IMR-90 (cell line): ENCODE measurements at places on chromosomes 2 and 18. TPM values are rescaled to one million over a fixed set of nuclear protein-coding genes. Genes with fewer than 3 reads are reported as not detected.

The GKN2 gene
- total RNA-seq: not detected in 2 replicates

- no peak for DNase-seq
These were observed 760.0 kb downstream of the METTL4 start for GRCh38 chr18:1811282-1811681.

DNA sequence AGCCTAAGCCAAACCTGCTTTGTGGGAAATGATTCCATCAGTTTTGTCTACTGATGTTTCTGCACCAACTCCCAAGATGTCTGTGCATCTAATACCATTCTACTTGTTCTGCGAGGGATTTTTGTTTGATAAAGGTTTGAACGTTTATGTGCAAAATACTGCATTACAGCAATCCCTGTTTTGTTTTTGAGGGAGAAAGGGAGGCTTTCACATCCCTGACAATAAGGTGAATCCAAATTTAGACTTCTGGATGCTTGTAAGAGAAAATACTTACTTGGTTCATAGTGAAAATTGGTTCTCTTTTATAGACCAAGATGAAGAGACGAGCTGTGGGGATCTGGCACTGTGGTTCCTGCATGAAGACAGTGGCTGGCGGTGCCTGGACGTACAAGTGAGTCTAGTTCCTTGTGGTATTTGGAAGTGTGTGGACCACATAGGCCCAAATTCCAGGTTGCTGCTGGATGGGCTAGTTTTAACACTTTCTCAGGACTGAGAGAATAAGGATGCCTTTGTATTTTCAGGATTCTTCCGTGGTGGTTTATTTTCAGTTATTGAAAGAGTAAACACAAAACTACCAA is 1.1 kb downstream of the RPL37A start:
- DNase-seq: peak; percentile 19

DNA sequence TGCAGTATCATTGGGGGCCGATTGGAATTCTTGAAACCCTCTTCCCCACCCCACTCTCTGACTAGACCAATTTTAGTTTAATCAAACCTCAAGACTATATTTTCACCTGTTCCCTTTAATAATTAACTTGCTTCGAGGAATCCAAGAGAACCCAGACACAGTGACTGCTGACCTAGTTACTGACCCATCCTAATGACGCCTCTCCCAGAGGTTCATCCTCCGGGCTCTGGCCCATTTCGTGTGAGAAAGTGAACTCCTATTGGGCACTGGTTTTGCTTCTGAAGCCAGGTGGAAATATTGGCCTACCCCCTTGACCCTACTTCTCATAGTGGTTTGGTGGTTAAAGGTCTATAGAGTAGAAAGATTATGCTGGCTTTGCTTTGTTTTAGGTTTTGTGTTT is 39.9 kb downstream of the RPL37A start:
- no peak for DNase-seq

DNA sequence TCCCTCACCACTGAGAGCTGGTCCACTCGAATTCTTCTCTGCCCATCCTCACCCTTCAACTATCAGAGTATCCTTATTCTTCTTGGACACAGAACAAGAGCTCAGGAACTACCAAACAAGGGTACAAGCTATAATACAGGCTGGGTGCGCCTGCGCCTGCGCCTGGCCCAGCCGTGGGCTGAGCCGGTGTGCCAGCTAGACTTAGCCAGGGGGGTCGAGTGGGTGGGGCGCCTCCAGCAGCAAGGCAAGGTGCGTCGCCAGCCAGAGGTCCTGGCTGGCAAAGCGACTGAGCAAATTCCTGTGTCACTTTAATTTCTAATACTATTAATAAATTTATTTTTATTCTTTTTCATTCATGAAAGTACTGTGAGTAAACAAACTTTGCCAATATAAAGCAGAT is 1072.6 kb upstream of the PIK3C3 start:
- no peak for DNase-seq

GRCh38 chr18:12422936-12423335 is 15.2 kb downstream of the PRELID3A start:
- no peak for DNase-seq

- DNase-seq: no peak
These were observed 13.7 kb downstream of the BUB1 start for GRCh38 chr2:110664135-110664534.

- DNase-seq: no peak
These were observed 134.1 kb downstream of the COPS8 start for GRCh38 chr2:237219826-237220225.

The RAX gene
- total RNA-seq: not detected in 2 replicates

DNA sequence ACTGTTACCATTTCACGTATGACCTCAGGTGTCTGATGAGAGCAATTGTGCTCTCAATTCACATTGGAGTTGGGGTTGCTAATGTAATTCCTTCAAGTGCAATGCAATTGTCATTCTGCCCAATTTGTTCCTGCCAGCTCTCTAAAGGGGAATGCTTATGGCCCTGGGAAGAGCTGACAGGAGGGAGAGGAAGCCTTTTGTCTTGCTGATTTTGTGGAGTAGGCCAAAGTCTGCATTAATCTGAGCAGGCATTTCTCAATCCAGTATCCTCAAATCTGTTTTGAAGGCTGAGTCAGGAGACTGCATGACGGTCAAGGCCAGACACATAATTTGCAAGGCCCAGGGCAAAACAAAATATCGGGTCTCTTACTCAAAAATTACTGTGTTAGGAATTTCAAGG is 326.4 kb upstream of the SPHKAP start:
- DNase-seq: no peak

- peak; percentile 86 for DNase-seq
These were observed 53.0 kb upstream of the CCDC150 start for GRCh38 chr2:196586511-196586991.

- peak; percentile 93 for DNase-seq
These were observed 149.5 kb downstream of the CCBE1 start for GRCh38 chr18:59547581-59548182.

DNA sequence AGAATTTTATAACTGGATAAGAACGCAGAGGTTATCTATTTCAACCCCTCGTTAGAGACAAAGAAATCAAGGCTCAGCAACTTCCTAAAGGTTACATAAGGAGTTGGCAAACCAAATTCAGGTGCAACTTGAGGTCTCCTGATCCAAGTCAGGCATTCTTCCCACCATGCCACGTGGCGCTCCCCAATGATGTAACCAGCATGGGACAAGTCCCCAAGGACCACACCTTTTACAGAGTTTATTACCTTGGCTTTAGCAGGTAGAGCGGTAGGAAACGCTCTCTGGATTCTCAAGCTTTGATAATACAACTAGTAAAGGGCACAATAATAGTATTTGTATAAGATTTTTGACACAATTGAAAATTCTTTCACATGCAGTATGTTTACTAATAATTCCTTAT is 26.7 kb upstream of the MBOAT2 start:
- no peak for DNase-seq

The ACTG2 gene
- total RNA-seq: 349 and 523 TPM in 2 replicates

- peak; percentile 85 for DNase-seq
These were observed 8.3 kb downstream of the TM4SF20 start for GRCh38 chr2:227370791-227371312.

The CYP1B1 gene
- total RNA-seq: 1.1 and 1.9 TPM in 2 replicates

The SLC19A3 gene
- under 0.01 TPM in 1 of 2 replicates, not detected in the other for total RNA-seq

The SERPINB3 gene
- total RNA-seq: not detected in 2 replicates

DNA sequence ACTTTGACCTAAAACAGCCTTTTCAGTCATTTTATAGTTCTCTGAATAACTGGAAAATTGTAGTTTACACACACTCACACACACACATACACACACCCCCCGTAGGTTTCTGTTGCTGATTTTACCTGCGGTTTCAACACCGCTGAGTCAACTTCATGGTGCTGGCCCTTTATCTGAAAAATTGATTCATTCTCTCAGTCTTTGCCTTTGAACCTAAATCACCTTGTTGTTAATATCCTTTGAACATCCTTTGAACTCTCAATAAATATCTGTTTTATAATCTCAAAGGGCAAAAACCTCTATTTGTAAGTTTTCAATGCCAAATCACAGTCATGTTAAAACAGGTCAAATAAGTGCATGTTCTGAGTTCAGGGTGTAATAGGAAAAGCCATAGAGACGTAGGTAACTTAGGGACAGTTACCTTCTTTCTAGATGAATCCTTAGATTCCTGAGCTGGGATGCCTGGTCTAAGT is 109.0 kb upstream of the BZW1 start:
- DNase-seq: no peak

GRCh38 chr2:60318544-60318943 is 234.9 kb downstream of the BCL11A start:
- DNase-seq: no peak

GRCh38 chr2:160010361-160011145 is 51.9 kb downstream of the PLA2R1 start:
- peak; percentile 13 for DNase-seq

DNA sequence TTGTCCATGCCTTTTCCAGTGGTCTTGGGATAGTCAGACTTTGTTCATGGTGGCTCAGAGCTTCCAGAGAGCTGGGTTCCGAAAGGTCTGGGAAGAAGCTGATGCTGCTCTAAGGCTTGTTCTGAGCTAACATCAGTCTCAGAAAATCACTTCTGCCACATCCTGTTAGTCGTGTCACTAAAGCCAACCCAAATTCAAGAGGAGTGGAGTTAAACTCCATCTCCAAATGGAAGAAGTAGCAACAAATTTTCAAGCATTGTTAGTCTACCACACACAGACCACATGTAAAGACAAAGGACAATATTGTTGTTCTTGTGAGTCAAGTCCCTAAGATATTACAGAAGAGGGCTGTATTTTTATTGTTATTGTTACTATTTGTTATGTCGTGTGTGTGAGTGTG is 77.8 kb downstream of the PID1 start:
- no peak for DNase-seq

GRCh38 chr2:38783586-38783985 is 5.6 kb downstream of the GEMIN6 start:
- DNase-seq: no peak

DNA sequence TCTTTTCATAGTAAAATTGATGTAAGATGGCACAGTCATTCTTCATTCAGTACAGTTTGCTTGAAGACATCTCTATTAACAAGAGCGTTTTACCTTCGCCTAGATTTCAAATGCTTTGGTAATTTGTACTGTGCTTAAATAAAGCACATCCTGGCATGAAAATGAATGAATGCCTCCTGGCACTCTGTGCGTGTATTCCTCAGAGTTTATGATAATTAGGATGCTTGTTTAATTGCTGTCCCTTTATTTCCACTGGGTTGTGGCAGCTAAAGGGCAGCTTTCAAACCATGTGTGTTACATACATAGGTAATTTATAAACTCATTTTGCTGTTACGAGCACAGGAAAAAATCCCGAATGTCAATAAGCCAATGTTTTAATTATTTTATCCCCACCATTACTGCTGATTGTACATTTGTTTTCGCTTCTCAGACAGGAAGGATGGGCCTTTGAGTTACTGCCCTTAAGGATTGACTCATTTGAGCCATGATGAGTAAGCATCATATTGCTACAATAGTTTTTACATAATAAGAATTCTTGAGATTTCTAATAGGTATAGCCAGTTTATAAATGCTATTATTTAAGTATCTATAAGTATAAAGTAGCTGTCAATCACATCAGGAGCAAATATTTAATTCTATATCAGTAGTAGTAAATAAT is 516.5 kb downstream of the XIRP2 start:
- DNase-seq: peak; percentile 43

GRCh38 chr2:23513872-23514793 is 129.2 kb downstream of the KLHL29 start:
- DNase-seq: no peak

GRCh38 chr2:108477099-108477498 is 28.1 kb downstream of the GCC2 start:
- no peak for DNase-seq

GRCh38 chr2:149814049-149814448 is 226.5 kb upstream of the MMADHC start:
- DNase-seq: no peak

DNA sequence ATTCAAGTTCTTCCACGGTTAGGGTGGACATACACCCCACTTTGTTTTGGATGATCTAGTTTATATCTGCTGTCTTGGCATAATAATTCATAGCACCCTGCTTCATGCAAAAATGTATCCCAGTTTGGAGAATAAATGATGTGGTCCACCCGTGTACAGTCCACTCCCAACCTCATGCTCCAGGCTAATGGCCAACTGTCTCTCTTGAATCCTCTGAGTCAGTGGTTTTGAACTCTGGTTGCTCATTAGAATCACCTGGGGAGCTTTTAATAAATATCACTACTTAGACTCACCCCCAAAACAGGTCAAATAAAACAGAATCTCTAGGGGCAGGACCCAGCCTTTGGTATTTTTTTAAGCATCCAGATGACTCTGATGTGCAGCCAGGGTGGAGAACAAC is 78.5 kb downstream of the SDC1 start:
- DNase-seq: no peak

DNA sequence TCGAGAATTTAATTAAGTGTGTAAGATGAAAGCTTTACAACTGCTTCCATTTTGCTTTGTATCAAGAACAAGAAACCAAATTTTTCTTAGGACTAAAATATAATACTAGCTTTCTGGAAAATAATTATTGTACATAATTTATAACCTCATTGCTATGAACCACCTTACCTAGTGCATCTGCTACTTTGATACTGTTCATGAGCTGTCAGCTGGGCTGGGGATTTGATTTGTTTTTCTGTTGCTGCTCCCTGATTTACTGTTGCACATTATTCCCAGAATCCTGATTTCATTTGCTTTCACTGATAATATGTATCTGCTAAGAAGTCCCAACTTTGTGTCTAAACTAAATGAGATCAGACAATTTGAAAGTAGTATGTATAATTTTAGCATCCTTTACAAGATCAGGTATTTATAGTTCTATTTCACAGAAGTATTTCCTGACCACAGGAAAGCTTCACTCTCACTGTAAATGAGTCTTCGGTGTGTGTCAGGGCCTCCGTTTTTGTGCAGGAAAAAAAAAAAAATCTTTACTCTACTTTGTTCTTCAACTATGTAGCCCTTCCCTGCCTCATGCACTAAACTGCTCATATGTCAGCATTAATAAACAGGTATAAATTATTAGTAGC is 105.6 kb upstream of the CCDC150 start:
- no peak for DNase-seq

The INHBB gene
- total RNA-seq: 0.18 and 0.28 TPM in 2 replicates

The LRRTM4 gene
- not detected in 2 replicates for total RNA-seq

GRCh38 chr2:143736904-143737303 is 607.7 kb downstream of the ARHGAP15 start:
- DNase-seq: no peak

DNA sequence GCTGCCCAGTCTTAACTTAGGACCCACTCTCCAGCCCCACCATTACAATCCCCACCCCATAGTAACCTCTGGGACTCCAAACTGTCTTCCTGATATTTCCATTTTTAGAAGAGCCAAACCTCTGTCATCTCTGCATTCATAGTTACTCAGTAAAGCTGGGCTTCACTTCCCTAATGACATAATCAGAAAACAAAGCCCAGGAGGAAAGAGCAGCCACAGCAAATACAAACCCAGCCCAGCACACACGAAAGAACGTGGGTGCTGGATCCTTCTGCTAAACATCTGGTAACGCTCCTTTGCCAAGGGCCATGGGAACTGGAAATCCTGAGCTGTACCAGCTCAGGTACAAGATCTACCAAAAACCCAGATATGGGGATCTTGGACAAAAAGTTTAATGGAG is 36.8 kb upstream of the RIOK3 start:
- DNase-seq: no peak

GRCh38 chr2:112607680-112608438 is 23.4 kb downstream of the CHCHD5 start:
- DNase-seq: no peak

The SOX11 gene
- 2.2 and 4.7 TPM in 2 replicates for total RNA-seq

- DNase-seq: no peak
These were observed 641.7 kb upstream of the NRXN1 start for GRCh38 chr2:51673628-51674027.
